ENCODE measurements at places on chromosomes 4 and X.

DNA sequence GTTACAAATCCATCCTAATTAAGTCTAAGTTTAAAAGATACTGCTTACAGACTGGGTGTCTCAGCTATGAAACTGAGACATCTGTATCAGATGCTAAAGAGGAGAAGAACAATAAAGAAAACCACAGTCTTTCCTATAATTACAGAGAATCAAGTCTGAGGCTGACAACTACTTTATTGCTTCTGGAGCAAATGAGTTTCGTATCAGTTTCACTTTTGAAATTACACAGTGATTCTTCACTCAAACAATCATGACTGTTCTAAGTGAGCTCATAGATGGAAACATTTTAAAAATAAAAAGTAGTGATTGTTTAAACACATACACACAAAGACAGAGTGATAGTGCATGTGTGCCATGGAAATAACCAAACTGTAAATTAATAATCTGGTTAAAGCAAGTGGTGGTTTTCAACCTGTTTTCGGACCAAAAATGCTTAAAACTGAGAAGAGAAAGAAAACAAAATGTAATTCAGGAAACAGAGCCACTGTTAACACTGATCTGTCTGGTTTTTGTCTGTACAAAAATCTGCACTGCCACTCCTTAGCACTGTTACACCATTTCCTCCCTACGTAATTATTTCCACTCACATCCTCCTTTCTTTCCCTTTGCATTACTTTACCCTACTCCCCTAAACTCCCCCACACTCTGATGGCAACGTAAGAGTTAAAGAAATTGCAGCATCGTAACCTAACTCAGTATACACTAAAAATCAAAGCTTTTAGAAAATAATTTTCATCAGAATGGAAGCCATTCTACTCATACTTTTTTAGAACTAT lies 12.5 kb downstream of the RFC1 start:
- no peak for DNase-seq

DNA sequence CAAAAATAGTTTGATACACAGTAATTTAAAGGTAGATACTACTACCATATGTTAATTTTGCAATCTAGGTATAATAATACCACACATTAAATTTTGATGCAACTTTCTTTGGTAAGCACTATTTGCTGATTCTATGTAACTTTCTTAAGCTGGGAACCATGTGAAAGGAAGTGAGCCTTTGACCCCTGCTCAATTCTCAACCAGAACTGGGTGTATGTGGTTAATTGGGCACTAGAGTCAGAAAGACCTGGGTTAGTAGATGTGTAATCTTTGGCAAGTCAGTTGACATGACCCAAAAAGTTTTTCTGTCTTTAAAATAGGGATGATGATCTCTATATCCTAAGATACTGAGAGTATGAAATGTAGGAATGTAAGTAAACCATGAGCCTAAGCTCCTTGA lies 22.4 kb downstream of the TLR2 start:
- DNase-seq = no peak

DNA sequence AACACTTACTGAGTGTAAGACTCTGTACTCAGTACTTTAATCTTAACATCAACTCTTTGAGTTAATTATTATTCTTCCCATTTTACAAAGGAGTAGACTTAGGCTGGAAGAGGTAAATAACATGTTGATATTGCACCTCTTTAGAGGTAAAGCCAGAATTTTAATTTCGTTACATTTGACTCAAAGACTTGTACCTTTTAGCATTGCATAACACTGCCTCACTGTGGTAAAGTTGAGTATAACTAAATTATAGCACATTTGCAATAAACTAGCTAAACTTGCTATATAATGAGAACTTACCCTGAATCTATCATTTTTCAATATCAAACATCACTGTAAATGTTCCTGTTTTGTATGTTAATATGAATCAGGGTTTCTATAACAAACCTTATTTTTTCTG lies 218.5 kb downstream of the PRR32 start:
- no peak for DNase-seq

GRCh38 chr4:147056940-147057610 lies 111.4 kb upstream of the TTC29 start:
- DNase-seq = no peak

- no peak for DNase-seq
These were observed 428.2 kb upstream of the GALNT7 start for GRCh38 chr4:172740434-172740833.

DNA sequence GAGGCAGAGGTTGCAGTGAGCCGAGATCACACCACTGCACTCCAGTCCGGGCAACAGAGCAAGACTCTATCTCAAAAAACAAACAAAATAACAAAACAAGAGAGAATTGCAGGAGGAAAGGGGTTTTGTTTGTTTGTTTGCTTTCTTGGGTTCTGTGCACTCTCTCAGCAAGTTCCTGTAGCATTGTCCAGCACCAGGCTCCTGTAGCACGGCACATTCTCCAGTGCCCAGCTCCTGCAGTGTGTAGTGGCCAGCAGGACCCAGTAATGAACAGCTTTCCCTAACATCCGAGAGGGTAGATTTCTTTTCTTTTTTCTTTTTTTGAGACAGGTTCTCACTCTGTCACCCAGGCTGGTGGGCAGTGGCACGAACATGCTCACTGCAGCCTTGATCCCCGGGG lies 60.5 kb upstream of the USP9X start:
- DNase-seq = no peak

GRCh38 chrX:115912372-115912897 lies 258.1 kb upstream of the AGTR2 start:
- no peak for DNase-seq

DNA sequence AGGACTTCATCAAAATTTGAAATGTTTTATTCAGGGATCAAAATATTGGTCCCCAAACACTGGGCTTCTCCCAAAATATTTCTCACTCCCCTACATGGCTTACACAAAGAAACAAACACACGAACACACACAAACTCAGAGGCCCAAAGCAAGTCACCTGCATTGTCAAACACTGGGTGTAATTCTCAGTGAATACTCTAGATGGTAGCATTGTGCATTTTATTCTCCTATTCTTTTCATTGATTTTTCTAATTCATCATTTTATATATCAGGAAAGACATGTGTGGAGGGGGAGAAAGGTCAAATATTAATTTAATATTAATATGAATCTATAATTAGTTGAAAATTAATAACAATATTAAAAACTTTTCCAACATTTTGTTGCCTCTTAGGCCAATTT lies 72.3 kb upstream of the TNMD start:
- no peak for DNase-seq

DNA sequence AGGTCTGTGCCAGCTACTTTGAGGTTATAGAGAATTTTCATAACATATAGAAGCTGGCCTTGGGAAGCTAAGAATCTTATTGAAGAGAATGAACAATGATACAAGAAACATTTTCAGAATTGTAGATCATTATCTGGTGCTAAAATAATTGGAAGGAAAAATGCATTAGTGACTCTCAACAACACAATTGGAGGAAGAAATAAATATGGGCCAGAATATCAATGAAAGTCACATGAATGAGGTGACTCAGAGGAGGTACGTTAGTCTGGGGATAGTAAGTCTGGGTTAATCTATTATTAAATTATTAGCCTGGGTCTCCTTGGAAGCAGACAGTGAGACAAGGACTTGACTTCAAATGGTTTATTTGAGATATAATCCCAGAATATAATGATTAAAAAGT lies 529.3 kb upstream of the SLIT2 start:
- DNase-seq = no peak

DNA sequence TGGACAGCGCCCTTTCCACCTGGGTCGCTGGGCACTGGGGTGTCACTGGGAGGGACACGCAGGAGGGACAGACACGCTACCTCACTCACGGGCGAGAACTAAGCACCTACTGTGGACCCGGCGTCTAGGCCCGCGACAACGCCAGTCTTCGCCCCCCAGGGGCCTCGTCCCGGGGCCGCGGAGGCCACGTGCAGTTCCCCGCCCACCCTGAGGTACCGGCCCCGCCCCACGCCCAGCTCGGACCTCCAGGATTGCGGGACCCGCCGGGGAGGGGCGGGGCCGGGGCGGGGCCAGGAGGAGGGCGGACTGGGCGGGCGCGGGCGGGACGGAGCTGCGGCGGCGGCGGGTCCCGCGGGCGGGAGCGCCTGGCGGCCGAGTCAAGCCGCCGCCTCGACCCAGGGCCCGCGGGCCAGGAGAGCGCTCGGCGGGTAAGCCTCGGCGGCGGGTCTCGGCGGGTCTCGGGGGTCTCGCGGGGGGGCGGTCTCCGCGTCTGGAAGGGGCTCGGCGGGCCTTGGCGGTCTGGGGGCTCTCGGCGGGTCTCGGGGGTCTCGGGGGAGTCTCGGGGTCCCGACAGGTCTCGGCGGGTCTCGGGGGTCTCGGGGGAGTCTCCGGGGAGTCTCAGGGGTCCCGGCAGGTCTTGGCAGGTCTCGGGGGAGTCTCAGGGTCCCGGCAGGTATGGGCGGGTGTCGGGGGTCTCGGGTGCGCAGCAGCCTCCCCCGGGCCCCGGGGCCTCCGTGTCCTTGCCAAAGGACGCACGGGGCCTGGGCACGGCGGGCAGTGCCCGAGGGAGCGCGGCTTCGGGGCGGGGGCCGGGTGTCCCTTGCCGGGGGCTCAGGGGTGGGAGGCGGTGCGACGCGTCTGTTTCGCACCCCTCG lies at the start of gene SH3BP2:
SH3BP2 (plus strand) TSS at position 375 of the 875 bp plus-strand sequence. CDS start 27,533 bp downstream, outside the sequence.
- DNase-seq = no peak

- DNase-seq = no peak
These were observed 760.2 kb upstream of the AADAT start for GRCh38 chr4:170849969-170850368.

DNA sequence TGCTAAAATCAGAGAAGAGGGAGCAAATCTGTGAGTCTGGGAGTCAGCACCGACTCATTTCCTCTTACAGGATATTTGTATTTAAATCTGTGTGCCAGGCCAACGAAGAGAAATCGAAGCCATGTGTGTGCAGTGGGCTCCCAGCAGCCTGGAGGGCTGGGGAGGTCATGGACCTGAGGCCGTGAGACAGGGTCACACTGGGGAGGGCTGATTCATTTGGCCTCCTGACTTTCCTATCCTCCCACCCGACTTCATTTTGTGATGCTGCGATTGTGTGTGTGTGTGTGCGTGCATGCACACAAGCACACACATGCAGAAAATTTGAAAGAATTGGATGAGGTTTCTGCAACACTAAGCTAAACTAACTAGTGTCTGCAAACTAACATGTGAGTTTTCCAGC lies 48.7 kb upstream of the STX18 start:
- DNase-seq = no peak
